ENCODE measurements at places on chromosomes 2 and 18.

DNA sequence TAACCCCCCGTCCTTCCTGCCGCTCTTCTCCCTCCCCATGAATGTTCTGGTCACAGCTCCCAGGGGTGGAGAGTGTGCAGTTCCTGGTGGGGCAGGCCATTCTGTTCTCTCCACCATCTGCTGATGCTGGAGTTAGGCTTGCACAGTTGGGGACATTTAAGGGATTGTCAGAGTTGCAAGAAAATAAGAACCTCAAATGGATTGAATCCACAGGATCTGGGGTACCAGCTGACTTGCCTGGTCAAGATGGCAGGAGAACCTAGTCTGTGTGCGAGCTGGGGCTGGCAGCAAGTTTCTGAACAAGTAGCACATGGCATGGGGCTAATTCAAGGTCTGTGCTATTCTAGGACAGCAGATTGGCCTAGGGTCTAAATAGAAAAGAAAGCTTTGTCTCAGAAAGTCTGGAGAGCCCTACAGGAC lies 60.8 kb upstream of the TXNDC2 start:
- DNase-seq, result no peak

DNA sequence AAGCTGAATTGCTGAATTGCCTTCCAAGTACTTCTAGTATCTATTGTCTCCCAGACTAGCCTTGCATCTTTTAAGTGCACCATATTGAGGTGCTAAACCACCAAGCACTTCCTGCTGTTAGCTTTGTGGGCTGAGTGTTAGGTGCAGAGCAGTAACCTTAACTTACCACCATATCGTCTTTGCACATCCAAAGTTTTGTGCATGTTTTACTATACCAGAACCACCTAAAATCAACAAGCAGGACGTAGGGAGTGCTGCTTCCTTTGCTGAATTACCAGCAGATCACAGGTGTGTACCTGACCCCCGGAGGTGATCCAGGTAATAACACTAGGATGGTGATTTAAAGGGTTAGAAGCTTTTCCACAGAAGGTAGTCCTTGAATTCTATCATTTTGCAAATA lies 359.9 kb upstream of the HNRNPA3 start:
- DNase-seq, result no peak

DNA sequence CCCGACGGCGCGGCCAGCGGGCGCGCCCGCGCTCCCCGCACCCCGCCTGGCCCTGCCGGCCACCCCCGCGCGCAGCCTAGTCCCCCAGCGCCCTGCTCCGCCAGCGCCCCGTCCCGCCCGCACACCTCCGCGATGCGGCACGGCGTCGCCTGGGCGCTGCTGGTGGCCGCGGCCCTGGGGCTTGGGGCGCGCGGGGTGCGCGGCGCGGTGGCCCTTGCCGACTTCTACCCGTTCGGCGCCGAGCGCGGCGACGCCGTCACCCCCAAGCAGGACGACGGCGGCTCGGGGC lies 232 bp downstream of the SNED1 start:
- no peak for DNase-seq

GRCh38 chr2:98469862-98470544 lies 25.3 kb downstream of the INPP4A start:
- DNase-seq, result no peak

DNA sequence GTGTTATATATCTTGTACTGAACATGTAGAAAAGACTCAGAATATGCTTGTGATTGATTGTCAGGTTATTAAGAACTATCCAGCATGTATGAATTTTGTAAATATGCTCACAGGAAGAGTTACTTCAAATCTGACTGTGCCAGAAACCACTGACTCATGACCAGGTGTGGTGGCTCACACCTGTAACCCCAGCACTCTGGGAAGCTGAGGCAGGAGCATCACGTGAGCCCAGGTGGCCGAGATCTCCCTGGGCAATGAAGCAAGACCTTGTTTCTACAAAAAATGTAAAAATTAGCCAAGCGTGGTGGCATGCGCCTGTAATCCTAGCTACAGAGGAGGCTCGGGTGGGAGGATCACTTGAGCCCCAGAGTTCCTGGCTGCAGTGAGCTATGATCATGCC lies 126.6 kb downstream of the COMMD1 start:
- DNase-seq, result no peak
